ENCODE measurements at places on chromosomes 13 and 19. TPM values are rescaled to one million over a fixed set of nuclear protein-coding genes. Genes with fewer than 3 reads are reported as not detected.

CD33 gene
- not detected for total RNA-seq

GRCh38 chr13:20828539-20829364 is 55.0 kb upstream of the EEF1AKMT1 start:
- H3K4me3 ChIP-seq = no peak overlapping the region
- peaks cover 17% of the 10 kb centered on the region for H3K36me3 ChIP-seq
- peaks cover 6% of the 10 kb centered on the region for H3K4me1 ChIP-seq

DNA sequence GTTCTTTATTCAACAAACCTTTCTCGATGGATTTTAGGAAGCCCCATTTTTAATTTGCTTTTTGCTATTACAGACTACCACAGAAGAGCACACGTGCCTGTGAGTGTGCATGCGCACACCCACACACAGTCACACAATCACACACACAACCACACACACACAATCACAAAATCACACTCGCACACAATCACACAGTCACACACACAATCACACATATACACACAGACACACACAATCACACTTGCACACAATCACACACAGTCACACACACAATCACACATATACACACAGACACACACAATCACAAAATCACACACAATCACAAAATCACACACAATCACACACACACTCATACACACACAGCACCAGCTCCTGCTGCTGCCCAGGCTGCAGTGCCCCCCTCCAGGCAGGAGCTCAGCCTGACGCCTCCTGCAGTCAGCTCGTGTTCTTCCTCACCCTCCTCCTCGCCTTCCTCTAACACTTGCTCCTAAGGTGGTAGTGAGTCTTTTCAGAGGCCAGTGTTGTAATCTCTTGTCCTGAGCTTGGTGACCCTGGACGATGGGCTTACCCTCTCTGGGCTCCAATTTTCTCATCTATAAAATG is 125.0 kb upstream of the SOX1 start:
- H3K27me3 ChIP-seq = no peaks in the 10 kb centered on the region
- no peak overlapping the region for H3K4me3 ChIP-seq
- no peak for DNase-seq
- no peak overlapping the region for H3K27ac ChIP-seq
- no peaks in the 10 kb centered on the region for H3K4me1 ChIP-seq
- H3K36me3 ChIP-seq = no peaks in the 10 kb centered on the region

- H3K36me3 ChIP-seq = no peaks in the 10 kb centered on the region
- peaks cover 41% of the 10 kb centered on the region for H3K4me1 ChIP-seq
- no peak overlapping the region for H3K4me3 ChIP-seq
- peaks cover 9% of the 10 kb centered on the region for H3K27me3 ChIP-seq
- H3K27ac ChIP-seq = no peak overlapping the region
- no peak for DNase-seq
Observed at GRCh38 chr13:25181597-25181996, 9.5 kb upstream of the AMER2 start.

GRCh38 chr13:21741396-21741979 is 70.6 kb downstream of the FGF9 start:
- no peak overlapping the region for H3K4me3 ChIP-seq
- no peaks in the 10 kb centered on the region for H3K27me3 ChIP-seq
- no peak overlapping the region for H3K27ac ChIP-seq
- H3K4me1 ChIP-seq = no peaks in the 10 kb centered on the region
- no peaks in the 10 kb centered on the region for H3K36me3 ChIP-seq
- DNase-seq = no peak

Data from activated B cell treated with CpG ODN at 0.5 μM for 24 hours (primary cell).